Gastrocnemius medialis (tissue), 4 donors: ENCODE measurements at places on chromosomes 5 and 9. TPM values are rescaled to one million over a fixed set of nuclear protein-coding genes. Genes with fewer than 3 reads are reported as not detected.

DNA sequence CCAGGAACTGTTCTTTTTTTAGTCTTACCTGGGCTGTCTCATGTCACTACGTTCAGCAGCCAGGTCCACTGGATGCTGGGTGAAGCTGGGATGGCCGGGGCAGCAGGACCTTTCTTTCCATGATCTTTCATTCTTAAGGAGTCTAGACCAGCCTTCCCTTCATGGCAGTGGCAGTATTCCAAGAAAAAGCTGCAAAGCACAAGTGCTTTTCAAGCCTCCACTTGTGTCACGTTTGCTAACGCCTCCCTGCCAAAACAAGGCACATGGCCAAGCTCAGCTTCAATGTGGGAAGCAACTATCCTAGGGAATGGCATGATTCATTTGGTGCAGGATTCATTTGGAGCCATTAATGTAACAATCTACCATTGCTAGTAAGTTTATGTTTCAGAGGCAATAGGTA is 94.8 kb downstream of the RCL1 start:
- H3K27me3 ChIP-seq: no peaks in the 10 kb centered on the region
- no peak for DNase-seq
- H3K27ac ChIP-seq: no peak overlapping the region
- no peaks in the 10 kb centered on the region for H3K36me3 ChIP-seq

- no peak for DNase-seq
- H3K27me3 ChIP-seq: no peaks in the 10 kb centered on the region
- no peaks in the 10 kb centered on the region for H3K36me3 ChIP-seq
- H3K4me3 ChIP-seq: no peak overlapping the region
These were observed 91.5 kb downstream of the SPRY4 start for GRCh38 chr5:142233083-142234032.

DNA sequence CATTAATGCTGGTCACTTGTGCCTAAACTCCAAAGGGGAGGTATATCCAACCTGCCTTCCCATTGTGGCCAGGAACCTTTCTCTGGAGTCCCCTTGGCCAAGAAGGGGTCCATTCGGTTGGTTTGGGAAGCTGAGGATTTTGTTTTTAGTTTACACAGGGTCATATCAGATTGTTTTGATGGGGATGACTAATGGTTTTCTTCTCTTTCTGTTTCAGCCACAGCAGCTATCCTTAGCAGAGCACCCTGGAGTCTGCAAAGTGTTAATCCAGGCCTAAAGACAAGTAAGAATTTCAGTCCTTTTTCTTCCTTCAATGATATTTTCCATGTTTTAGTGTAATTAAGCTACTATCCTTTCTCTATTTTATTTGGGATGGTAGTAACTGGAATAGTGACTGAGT is 127.8 kb upstream of the CCDC152 start:
- no peak overlapping the region for H3K27ac ChIP-seq
- no peak for DNase-seq
- peaks cover 44% of the 10 kb centered on the region for H3K4me1 ChIP-seq
- no peaks in the 10 kb centered on the region for H3K27me3 ChIP-seq
- H3K36me3 ChIP-seq: no peaks in the 10 kb centered on the region

The IFNB1 gene
- total RNA-seq: not detected

The MYOZ3 gene
- total RNA-seq: 10.5 TPM

GRCh38 chr5:169216866-169217265 is 84.1 kb downstream of the SLIT3 start:
- no peaks in the 10 kb centered on the region for H3K36me3 ChIP-seq
- H3K4me1 ChIP-seq: no peaks in the 10 kb centered on the region
- H3K27ac ChIP-seq: no peak overlapping the region
- no peaks in the 10 kb centered on the region for H3K27me3 ChIP-seq
- no peak overlapping the region for H3K4me3 ChIP-seq

GRCh38 chr5:125367702-125368101 is 621.3 kb upstream of the ZNF608 start:
- H3K4me3 ChIP-seq: no peak overlapping the region
- H3K27me3 ChIP-seq: no peaks in the 10 kb centered on the region
- DNase-seq: no peak
- no peak overlapping the region for H3K27ac ChIP-seq

DNA sequence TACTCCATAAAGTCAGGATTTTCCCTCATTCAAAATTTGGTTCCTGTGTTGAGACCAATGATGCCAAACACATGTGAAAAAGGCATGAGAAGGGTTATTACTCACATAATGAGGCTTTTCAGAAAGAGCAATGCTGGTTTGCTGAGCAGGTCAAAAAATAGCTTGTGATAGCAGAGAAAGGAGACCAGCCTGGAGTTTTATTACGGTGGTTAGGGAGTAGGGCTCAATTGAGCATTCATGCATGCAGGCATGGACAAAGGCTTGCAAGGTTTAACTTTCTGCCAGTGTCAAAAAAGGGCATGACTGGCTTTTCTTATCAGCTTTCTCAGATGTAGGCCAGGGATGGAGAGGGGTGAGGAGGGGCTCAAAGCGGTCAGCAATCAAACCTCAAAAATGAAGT is 628.3 kb downstream of the DNAH5 start:
- no peaks in the 10 kb centered on the region for H3K27me3 ChIP-seq
- H3K36me3 ChIP-seq: no peaks in the 10 kb centered on the region
- no peak overlapping the region for H3K4me3 ChIP-seq
- no peak overlapping the region for H3K27ac ChIP-seq
- H3K4me1 ChIP-seq: no peaks in the 10 kb centered on the region

The MARCHF3 gene
- total RNA-seq: 6.2 TPM

DNA sequence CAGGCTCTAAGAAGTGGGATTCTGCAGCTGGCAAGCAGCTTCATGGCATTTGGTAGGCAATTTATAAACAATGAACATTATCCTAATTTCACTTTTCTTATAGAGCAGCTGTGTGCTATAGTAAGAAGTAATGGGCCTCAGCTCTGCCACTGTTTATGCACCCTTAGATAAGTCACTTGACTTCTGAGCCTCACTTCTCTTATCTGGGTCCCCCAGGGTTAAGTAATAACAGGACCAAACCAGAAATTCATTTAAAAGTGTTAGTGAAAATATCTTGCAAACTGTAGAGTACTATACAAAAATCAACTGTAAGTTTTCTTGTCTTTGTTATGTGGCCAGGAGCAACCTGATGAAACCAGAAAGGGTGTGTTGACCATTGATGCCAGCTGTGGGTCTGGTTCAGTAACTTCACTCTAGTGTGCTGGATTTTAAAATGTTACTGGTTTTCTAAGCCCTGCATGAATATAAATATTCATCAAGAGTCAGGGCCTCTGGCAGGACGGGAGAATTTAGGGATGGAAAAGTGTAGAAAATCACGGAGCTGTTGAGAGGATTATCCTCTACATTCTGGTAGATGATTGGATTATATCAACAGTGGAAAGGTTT is 24.2 kb downstream of the TNFAIP8 start:
- no peak overlapping the region for H3K4me3 ChIP-seq
- H3K4me1 ChIP-seq: no peaks in the 10 kb centered on the region
- no peaks in the 10 kb centered on the region for H3K36me3 ChIP-seq
- no peak for DNase-seq
